Cardiac muscle cell (in vitro differentiated cells and primary cell): ENCODE measurements at places on chromosomes 6 and 20. TPM values are rescaled to one million over a fixed set of nuclear protein-coding genes. Genes with fewer than 3 reads are reported as not detected.

GRCh38 chr6:142956726-142957125 is 11.8 kb upstream of the HIVEP2 start:
- no peak for DNase-seq

Gene CCDC28A
- polyA plus RNA-seq = 15.2 and 17.9 TPM in 2 replicates

DNA sequence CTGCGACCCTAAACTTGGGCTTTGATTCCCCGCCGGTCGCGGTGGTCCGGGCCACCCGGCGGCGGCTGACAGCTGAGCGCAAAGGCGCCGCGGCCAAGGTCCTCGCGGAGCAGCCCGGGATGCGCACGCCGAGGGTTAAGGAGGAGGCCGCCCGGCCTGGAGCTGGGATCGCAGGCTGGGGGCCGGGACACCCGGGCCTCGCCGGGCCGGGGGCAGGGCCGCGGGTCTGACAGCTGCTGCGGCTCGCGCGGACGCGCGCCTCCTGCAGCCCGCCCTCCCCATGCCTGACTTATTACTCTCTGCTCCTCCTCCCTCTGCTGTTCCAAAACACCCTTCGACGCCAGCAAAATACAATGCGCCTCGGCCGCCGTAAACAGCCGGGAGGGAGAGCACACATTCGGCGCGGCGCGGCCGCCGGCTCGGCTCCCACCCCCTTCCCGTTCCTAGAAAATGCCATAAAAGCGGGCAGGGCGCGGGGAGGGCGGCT is 746 bp downstream of the BACH2 start:
- DNase-seq = peak; percentile 71

GRCh38 chr20:50595433-50595895 is 85.3 kb downstream of the PTPN1 start:
- no peak for DNase-seq

- no peak for DNase-seq
Observed at GRCh38 chr6:87736809-87737540, 34.9 kb upstream of the AKIRIN2 start.
